ENCODE measurements at places on chromosomes 4 and X.
A peak's percentile ranks its signal among the peaks of the same experiment; 100 is the strongest.

DNA sequence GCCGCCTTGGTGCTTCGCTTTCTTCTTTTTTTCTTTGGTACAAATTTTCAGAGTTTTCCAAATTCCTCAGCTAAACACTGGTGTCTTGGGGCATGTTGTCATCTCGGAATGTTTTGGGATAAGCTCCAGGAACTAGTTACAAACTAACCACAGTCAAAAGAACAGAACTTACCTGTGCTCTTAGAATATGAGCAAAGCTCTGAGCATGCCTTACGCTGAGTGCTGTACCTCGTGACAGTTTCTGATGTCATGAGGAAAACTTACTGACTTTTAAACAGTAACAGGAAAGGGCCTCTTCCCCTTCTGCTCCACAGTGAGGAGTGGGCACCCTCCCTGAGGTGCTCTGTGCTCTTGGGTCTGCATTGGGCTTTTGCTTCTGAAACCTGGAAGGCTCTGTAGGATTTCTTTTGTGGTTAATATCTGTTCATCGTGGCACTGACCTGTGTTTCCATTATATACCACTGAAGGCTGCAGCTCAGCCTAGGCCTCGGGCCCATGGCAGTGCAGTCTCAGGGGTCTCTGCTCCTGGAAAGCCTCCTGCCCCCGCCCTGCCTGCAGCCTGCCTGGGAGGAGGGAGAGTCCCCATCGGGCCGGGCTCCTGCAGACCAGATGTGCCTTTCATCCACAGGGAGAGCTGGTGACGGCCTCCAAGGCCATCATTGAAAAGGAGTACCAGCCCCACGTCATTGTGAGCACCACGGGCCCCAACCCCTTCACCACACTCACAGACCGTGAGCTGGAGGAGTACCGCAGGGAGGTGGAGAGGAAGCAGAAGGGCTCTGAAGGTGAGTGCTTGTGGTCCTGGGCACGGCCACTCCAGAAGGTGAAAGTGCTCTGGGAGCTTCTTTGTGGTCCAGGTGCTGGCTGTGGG is 48.7 kb downstream of the NOP14 start:
- DNase-seq, result no peak

- DNase-seq, result no peak
These were observed 365.9 kb downstream of the INPP4B start for GRCh38 chr4:142480244-142480643.

- no peak for DNase-seq
These were observed 218.7 kb downstream of the NWD2 start for GRCh38 chr4:37463033-37463856.

DNA sequence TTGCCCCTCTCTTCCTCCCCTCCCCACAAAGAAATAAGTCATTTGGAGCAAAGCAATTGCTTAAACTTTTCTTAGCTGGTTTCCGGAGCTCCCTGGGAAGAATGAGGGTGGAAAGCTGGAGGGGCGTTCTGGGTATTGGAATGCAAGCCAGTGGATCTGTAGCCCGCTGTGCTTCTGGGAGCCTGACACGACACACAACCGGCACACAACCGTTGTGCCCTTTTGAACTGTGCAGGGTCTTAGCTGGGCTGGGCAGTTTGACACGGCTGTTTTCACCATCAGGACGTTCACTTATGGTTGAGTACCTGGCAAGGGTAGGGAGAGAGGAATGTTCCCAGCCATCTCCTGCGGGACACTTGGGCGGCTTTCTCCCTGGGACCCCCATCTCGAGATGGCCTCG is 38.3 kb downstream of the SHROOM2 start:
- no peak for DNase-seq

GRCh38 chrX:43016021-43016420 is 238.1 kb upstream of the PPP1R2C start:
- DNase-seq, result no peak

GRCh38 chrX:117808426-117808825 is 308.2 kb downstream of the KLHL13 start:
- DNase-seq, result no peak

- no peak for DNase-seq
These were observed 1825.1 kb upstream of the IGFBP7 start for GRCh38 chr4:58935332-58935731.

- DNase-seq, result no peak
These were observed 173.0 kb upstream of the CASK start for GRCh38 chrX:42096265-42096920.

DNA sequence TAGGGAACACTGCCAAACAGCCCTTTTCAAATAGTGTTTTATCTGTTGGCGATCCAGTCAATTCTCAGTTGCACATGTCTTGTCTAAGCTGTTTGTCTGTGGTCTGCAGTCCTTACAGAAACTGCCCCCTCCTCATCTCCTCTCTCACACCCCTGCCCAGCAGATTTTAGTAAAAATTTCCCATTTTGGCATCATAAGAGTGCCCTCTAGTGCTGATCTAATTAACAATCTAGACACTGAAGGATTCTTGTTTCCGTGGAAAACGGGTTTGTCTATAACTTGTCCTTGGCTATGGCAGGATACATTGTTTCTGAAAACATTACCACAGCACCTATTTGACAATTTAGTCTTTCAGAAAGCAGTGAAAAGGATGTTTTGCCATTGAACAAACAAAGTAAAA is 227.2 kb upstream of the MBNL3 start:
- no peak for DNase-seq

DNA sequence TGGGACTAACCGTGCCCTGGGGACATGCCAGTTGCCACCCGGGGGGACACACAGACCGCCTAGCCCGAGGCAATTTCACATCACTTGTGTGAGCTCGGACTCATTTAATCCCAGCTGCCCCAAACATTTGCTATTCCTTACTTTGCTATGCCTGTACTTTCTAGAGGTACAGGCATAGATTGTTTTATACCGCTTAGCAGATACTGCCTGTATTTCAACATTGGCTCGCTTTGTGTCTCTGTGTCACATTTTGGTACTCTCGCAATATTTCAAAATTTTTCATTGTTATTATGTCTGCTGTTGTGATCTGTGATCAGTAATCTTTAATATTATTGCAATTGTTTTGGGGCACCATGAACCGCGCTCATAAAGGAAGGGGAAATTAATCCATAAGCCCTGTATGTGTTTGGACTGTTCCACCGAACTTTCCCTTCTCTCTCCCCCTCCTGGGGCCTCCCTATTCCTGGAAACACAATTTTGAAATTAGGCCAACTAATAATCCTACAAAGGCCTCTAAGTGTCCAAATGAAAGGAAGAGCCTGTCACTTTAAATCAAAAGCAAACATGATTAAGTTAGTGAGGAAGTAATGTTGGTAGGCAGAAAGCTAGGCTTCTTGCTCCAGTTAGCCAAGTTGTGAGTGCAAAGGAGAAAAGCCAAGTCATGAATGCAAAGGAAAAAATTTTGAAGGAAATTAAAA is 568 bp upstream of the CASP6 start:
- DNase-seq, result no peak

DNA sequence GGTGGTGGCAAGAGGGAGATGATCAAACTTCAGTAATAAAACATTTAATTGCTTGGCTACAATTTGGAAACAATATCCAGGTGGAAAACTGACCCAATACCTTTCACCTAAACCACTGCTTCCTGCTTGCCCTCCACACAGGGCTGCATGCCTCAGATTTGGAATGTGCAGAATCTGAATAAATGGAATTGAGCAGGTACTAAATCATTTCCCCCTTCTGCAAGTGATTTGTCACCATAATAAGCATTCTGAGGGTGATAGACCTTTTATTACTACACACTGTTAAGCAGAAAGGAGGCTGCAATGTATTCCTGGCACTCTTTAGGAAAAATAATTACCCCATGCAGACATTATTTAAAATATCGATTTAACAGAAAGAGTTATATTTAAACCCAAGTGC is 291.8 kb downstream of the IDS start:
- DNase-seq, result no peak

DNA sequence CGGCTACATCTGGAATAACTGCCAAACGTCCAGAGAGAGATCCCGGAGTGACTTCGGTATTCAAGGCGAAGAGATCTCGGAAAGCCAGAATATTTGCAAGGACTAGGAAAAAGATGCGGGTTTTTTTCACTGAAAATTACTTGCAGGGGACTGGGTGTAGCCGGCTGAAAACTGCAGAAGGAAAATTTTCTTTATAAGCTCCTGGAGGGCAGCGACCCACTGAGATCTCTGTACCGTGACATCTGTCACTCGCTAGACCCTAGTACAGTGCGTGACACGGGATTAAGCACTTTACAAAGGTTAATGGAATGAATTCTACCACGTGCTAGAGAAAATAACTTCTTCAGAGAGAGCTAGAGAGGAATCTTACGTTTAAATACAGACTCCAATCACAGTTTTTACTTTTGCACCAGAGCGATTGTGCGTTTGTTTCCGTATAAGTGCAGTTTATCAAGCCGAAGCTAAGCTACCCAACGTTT is 1.1 kb upstream of the LCORL start:
- DNase-seq, result no peak

GRCh38 chrX:1442724-1443367 is 9.9 kb downstream of the ASMTL start:
- no peak for DNase-seq

DNA sequence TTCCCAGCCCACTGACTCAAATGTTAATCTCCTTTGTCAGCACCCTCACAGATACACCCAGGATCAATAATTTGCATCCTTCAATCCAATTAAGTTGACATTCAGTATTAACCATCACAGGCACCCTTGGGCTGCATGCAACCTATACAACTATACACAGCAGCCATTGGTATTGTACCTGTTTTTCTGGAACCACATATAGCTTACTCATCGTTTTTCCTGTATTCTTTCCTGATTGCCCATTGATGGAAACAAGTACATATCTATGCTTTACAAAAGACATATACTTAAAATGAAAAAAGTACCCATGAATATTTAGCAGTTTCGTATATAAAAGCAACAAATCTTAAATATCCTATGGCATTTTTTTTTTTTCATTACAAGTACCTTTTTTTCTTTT is 3.7 kb upstream of the FOXR2 start:
- DNase-seq, result no peak

- DNase-seq, result no peak
These were observed 37.3 kb upstream of the C1QTNF7 start for GRCh38 chr4:15390494-15390893.

DNA sequence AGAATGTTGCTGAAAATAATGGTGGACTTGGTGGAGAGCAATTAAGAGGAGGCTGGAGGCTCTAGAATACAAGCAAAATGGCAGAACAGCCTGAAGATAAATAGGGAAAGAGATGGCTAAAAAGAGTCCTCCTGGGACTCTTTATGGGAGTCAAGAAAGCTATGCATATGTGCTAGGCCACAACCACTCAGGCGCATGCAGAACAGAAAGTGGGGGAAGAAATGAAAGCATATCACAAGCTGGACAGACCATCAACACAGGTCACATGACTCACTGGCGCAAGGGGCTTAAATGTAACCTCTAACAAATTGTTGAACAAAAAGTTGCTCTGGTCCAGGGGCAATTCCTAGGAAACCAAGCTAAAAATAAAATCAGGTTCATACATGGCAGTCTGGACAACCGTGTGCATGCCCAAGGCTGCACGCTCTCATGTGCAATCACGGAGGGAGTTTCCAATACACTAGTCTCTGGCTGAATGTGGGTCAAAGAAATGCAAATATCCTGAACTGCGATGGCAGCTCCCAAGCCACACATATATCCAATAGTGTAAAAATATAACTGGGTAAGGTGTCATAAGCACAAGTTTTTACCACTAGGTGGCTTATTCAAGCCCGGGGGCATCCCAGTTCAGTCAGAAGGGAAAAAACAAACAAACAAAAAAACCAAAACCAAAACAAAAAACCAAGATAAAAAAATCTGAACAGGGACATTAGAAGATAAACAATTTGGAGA is 45.4 kb downstream of the ZNF711 start:
- DNase-seq, result no peak

GRCh38 chrX:93673056-93673868 is at the start of gene NAP1L3:
TSS of gene NAP1L3 (minus strand) at chrX:93673578. CDS start at chrX:93673304, 274 bp downstream.
- DNase-seq, result no peak

DNA sequence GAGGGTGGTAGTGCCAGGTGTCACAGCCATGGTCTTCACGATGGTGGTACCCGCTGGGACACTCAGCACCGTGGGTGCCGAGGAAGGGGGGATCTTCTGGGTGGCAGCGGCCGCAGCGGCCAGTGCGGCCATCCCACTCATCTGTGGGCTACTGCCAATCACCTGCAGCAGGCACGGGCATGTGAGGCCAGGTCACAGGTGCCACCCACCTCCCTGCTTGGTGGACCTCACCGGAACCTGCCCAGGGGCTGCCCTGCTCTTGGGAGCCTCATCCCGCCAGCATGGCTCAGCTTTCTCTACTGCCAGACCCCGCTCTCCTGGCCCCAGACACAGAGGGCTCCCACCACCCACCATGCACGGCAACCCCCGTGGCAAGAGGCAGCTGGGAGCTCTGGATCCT is 13.0 kb downstream of the HCFC1 start:
- DNase-seq, result no peak

GRCh38 chr4:74886484-74886883 is 46.4 kb upstream of the PARM1 start:
- DNase-seq, result peak; percentile 44
